ENCODE measurements at places on chromosomes 1 and 21.

DNA sequence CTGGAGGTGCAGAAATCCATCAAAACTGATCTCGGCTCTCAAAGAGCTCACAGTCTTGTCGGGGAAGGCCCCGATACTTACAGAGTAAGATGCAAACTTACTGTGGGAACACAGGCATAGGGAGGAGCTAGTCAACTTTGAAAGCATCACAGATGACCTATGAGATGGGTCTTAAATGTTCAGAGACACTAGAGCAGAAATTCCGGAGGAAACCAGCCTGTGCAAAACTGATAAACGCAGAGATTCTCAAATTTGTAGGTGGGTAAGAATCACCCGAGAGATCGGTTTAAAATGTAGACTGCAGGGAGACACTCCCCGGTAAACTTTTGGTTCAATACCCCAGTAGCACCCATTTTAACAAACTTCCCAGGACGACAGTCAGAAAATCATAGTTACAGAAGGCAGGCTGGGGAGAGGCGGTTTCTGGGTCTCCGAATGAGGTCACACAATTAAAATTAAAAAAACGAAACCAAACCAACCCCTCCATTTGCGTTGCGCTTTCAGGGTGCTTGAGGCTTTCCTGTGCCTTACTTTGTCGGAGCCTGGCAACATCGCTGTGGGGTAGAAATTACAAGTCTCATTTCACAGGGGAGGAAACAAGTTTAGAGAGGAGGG is 755 bp upstream of the THRAP3 start:
- no peak for DNase-seq

GRCh38 chr21:41815652-41816582 is 49.1 kb upstream of the RIPK4 start:
- no peak for DNase-seq

DNA sequence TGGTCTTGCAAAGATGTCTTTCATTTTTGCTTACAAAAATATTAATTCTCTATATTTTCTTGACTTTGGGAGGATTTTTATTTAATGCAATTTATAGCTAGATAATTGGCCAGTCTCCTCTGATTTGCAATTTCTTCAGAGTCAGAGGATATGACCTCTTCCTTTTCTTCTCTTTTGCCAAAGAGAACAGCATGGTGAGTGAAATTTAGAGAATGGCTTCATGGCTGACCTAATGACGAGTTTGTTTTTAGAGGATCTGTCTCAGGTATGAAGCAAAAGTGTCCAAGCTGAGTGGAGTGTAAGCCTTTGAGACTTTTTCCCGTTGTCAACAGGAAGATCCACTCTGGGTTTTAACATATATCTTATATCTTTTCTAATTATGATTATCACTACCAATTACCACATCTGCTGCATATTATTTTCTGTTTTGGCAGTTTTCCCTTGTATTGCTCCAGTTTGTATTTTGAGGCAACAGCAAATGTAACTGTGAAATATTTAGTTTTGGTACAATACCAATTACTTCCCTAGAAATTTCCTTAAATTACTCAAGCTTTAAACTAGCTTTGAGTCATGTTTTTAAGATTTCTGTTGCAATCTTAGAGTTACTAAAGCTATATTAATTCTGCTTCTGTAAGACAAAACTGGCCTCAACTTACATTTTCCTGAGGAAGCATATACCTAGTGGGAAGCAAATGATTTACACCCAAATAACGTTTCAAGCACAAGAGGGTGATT is 332.8 kb upstream of the ZRANB2 start:
- DNase-seq = no peak

DNA sequence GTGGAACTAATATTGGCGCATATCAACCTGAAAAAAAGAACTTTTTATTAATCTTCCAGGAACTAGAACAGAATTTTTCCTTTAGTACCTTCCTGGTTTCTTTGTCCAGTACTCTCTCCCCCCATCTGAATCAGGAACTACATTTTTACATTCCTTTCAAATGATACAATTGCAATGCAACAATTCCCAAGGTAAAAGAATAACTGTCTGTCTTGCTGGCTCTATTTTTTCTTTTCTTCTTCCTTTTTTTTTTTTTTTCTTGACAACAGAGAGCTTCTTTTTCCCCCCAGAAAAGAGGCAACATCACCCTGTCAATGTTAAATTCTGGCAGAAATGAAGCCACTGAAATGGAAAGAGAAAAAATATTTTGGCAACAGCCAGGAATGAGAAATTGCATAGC is 4.5 kb upstream of the CD101 start:
- DNase-seq = no peak

DNA sequence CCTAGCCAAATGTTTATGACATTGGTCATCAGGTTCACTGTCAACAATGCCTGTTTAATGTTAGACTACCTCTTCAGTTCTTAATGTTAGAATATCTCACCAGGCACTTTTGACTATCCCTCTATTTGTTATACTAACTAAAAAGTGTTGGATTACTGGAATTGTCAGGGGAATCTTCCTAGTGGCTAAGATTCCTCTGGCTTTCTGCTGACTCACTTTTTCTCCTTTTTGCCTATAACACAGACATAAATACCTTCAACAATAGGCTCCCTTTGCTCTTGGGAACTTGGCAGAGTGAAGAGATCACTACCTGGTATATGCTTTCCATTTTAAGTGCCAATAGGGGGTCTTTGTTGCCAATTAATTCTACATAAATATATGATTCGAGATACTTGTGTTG is 68.5 kb downstream of the TMEM200B start:
- DNase-seq = no peak

- DNase-seq = no peak
These were observed 2.5 kb upstream of the LMO4 start for GRCh38 chr1:87325982-87326738.

DNA sequence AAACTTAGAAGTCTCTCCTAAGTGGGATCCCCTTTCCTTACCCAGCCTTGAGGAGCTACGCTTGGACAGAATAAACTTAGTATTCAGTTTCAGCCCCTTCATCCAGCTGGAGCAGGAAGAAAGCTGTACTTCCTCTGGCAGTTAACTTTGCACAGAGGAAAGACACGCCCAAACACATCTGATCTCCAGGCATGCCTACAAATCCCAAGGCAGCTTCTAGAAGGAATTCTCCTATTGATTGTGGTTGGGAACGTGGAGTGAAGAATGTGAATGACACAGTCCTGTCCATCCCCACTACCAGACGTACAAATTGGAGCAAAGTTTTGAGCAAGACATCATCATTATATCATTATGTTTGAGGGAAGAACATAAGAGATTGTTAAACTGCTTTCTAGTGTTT is 6.6 kb upstream of the AK4 start:
- peak; percentile 66 for DNase-seq

DNA sequence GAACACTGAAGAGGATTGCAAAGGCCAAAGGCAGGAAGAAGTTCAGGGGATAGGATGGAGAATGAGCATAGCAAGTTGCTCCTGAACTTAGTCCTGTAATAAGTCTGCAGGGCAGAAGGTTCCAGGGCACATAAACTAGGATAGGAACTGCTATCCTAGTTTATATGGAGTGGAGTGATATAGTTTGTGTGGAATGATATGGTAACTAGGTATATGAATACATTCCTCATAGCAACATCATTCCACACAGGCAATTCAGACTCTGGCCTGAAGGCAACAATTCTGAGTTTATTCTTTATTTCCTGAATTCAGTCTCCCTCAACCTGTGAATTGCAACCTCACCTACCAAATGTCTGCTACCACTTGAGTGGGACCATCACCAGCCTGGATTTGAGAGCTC is 154.9 kb upstream of the GREM2 start:
- DNase-seq = no peak

GRCh38 chr1:226511296-226511695 is 37.3 kb upstream of the STUM start:
- DNase-seq = peak; percentile 20

DNA sequence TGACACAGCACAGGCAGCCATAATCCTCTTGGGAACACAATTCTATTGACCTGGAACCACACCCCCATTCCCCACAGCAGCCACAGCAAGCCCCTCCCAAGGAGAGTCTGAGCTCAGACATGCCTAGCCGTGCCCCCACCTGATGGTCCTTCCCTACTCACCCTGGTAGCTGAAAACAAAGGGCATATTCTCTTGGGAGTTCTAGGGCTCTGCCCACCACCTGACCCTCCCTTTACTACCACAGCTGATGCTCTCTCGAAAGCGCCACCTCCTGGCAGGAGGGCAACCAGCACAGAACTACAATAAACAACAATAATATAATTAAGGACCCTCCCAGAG is 184.8 kb upstream of the COA6 start:
- DNase-seq = peak; percentile 74

DNA sequence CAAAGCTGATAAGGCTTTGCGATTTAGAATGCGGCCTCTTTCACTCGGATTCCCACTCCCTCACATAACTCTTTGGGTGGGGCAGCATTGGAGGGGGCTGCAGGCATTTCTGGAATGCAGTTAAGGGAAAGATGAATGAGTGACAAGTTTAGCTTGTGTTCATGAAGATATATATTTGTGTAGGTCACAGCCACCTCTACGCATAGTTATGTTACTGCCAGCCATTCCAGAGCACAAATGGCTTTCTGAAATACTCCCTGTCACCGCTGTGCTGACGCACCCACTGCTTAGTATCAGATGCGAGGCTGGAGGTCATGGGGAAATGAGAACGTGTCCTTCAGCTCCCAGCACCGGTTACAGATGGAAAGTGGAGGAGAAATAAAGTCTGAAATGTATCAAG is 54.1 kb upstream of the ATP1A1 start:
- no peak for DNase-seq

Data from islet precursor cell (in vitro differentiated cells).